ENCODE measurements at places on chromosomes 5 and 9. TPM values are rescaled to one million over a fixed set of nuclear protein-coding genes. Genes with fewer than 3 reads are reported as not detected.

GRCh38 chr5:25763781-25764180 is 1119.0 kb upstream of the CDH10 start:
- no peak for DNase-seq

The ENTREP1 gene
- total RNA-seq: 16.4 TPM

The IFNB1 gene
- total RNA-seq: not detected

DNA sequence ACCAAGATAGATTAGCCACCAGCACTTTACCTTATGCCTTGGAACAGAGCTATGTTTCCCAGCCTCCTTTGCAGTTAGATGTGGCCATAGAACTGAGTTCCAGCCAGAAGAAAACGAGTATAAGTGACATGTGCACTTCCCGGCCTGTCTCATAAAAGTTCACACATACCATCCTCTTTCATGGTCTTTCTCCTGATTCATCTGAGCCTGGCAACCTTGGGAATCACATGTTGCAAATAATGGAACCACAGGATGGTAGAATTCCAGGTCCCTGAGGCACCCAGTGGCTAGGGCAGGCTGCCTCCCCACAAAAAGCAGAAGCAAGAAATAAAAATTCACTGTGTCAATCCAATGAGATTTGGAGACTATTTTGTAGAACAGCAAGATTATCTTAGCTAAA is 128.1 kb downstream of the PDE4D start:
- DNase-seq: no peak

GRCh38 chr5:8340739-8341344 is 471.9 kb downstream of the MTRR start:
- DNase-seq: no peak

DNA sequence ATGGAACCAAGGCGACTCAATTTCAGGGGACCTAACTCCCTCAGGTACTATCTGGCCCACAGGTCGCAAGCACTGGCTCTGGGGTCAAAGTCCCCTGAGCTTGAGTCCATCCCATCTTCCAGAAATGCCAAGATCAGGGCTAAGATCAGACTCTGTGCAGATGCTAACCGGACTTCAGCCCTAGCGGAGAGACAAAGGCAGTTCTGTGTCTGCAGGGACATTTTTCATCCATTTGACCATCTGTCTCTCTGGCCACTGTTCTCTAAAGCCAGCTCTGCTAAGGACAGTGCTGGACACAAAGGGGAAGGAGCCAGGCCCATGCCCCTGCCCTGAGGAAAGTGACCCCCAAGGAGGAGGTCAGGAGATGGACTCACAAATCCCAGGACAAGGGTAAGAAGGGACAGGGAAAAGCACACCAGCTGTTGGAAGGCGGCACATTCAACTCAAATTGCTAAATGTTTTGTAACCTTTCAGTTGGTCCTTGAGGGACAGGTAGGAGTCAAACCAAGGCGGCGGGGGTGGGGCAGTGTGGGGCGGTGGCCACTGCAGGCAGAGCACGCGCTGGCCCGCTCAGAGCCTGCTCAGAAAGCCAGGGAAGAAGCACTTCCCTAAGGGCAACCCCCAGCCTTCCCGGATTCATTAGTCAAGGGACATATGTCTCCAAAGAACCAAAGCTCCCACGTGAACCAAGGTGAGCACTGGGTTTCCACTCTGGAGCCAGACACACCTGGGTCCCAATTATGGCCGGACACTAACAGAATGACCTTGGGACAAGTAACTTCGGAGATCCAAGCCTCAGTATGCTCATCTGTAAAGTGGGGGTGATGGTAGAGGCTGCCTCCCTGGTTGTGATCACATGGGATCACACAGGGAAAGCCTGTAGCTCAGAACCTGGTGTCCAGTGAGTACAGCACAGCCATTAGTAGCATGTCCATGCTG is 42.8 kb downstream of the STK10 start:
- DNase-seq: no peak

GRCh38 chr5:27392716-27393115 is 354.3 kb upstream of the CDH9 start:
- DNase-seq: no peak
